ENCODE measurements at places on chromosomes 4 and X. TPM values are rescaled to one million over a fixed set of nuclear protein-coding genes. Genes with fewer than 3 reads are reported as not detected.

Gene XPNPEP2
- total RNA-seq: 0.11 TPM

DNA sequence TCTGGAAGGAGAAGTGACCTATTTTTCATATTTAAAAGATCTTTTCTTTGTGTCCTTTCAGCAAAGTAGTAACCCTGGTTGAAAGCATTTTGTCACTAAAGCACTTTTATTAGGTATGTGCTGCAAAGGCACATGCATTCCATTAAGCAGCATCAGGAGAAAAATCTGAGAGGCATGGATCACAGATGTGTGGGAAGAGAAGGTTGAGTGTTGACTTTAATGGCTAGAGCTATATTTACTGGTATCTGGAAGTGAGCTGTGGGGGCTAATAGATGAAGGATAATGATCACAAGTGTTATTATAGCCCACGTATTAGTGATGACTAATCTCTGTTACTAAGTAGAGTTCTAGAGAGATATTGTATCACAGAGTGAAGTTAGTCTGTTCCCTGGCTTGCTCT lies 1520.7 kb downstream of the ARAP2 start:
- H3K4me3 ChIP-seq: no peak overlapping the region
- H3K36me3 ChIP-seq: no peaks in the 10 kb centered on the region
- H3K27ac ChIP-seq: no peak overlapping the region
- H3K27me3 ChIP-seq: no peaks in the 10 kb centered on the region

- no peaks in the 10 kb centered on the region for H3K36me3 ChIP-seq
- peaks cover 6% of the 10 kb centered on the region for H3K4me1 ChIP-seq
- DNase-seq: no peak
- peaks cover 18% of the 10 kb centered on the region for H3K27me3 ChIP-seq
- no peak overlapping the region for H3K4me3 ChIP-seq
- H3K27ac ChIP-seq: no peak overlapping the region
Observed at GRCh38 chr4:634599-634985, 9.2 kb downstream of the PDE6B start.

DNA sequence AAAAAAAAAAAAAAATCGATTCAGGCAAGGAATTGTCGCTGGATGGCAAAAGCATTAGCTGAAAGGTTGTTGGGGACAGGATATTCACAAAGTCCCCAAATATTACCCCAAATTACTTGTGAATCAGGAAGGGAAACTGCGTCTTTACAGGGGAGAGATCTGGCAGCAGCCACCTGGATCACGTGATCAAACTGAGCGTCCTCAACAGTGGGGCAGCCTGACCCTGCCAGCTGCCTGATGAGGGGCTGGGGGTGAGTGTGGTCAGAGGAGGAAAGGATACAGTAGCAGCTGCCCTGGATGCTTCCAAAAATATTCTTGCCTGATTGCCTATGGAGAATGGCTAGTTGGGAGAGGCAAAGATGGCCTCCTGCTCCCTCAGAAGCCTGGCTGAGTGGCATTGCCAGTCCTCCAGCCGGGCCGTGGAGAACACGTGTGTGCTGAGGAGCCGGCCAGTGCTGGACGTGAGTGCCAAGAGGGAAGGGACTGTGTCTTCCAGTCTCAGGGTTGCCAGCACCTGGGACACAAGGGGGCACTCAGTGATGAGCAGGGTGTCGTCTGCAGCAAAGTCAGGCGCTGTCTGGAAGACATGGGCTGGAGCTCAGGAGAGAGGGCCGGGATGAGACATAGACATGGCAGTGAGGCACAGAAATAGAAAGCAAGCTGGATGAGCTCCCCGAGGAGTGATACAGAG lies 3.0 kb upstream of the LAGE3 start:
- DNase-seq: no peak
- H3K36me3 ChIP-seq: peaks cover 1% of the 10 kb centered on the region
- H3K27ac ChIP-seq: peak overlapping the region; percentile 8
- H3K27me3 ChIP-seq: no peaks in the 10 kb centered on the region

Gene POU4F2
- total RNA-seq: 0.17 TPM

GRCh38 chrX:40018041-40018440 lies 79.7 kb downstream of the BCOR start:
- H3K27ac ChIP-seq: no peak overlapping the region
- no peaks in the 10 kb centered on the region for H3K27me3 ChIP-seq
- DNase-seq: no peak
- H3K36me3 ChIP-seq: no peaks in the 10 kb centered on the region
- no peak overlapping the region for H3K4me3 ChIP-seq

GRCh38 chr4:24236532-24236931 lies 346.7 kb upstream of the PPARGC1A start:
- H3K4me1 ChIP-seq: peaks cover 4% of the 10 kb centered on the region
- H3K27ac ChIP-seq: no peak overlapping the region
- DNase-seq: no peak
- no peaks in the 10 kb centered on the region for H3K36me3 ChIP-seq
- no peak overlapping the region for H3K4me3 ChIP-seq
- no peaks in the 10 kb centered on the region for H3K27me3 ChIP-seq

Gene COL4A5
- 276 TPM for total RNA-seq

DNA sequence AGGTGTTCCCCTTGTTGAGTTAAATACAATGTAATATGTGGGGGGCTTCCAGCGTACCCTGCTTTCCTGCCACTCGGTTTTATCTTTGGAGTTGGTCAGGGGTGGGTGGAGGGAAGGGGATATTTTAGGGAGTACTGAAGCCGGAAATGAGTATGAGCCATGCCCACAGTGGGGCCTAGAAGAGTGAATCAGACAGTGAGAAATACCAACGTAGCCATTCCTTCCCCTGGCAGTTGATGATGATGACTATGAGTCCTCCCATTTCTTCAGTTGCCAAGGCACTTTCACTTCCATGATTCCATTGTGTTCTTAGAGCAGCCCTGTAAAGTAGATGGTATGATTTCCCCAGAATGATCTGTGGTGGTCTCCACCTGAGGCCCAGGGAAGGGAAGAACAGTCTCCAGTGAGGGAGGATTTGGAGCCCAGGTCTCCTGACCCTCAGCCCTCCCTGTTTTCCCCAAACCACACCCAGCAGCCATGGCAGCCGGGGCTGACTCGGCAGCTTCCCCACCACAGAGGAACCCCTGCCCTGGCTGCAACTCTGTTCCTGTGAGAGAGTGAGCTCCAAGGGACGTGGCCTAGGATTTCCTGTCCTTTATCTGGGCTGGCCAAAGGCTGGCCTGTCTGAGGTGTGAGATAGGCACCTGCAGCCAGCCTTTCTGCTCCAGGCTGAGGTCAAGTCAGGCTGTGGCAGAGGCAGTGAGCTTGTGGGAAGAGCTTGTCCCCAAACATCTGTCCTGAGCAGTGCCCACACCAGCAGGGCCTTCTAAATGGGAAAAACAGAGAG lies 52.7 kb downstream of the STARD8 start:
- H3K27me3 ChIP-seq: peaks cover 5% of the 10 kb centered on the region
- H3K36me3 ChIP-seq: no peaks in the 10 kb centered on the region
- no peak overlapping the region for H3K4me3 ChIP-seq
- H3K4me1 ChIP-seq: peaks cover 15% of the 10 kb centered on the region
- no peak overlapping the region for H3K27ac ChIP-seq

DNA sequence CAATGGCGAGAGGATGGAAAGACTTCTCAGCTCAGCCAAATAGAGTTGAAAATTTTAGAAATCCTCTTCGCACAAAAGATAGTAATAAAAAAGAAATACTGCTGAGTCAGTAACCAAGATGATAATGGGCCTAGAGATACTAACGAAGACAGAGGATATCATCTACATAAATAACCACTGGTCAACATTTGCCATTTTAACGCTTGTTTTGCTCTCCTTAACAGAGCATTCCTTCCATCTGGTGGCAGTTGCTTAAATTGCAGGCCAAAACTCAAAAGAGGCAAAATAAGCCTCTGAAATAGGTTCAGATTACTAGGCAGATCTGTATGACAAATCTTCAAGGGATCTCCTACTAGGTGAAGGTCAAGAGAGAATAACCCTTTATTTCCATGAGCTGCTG lies 51.7 kb upstream of the MCF2 start:
- DNase-seq: no peak
- no peak overlapping the region for H3K4me3 ChIP-seq
- H3K36me3 ChIP-seq: peaks cover 23% of the 10 kb centered on the region
- H3K4me1 ChIP-seq: no peaks in the 10 kb centered on the region
- H3K27me3 ChIP-seq: no peaks in the 10 kb centered on the region

Gene DUX4
- total RNA-seq: not detected

GRCh38 chr4:44313702-44314101 lies 134.9 kb downstream of the KCTD8 start:
- no peak overlapping the region for H3K27ac ChIP-seq
- H3K27me3 ChIP-seq: no peaks in the 10 kb centered on the region
- no peaks in the 10 kb centered on the region for H3K36me3 ChIP-seq
- no peak overlapping the region for H3K4me3 ChIP-seq
- peaks cover 3% of the 10 kb centered on the region for H3K4me1 ChIP-seq
- no peak for DNase-seq

DNA sequence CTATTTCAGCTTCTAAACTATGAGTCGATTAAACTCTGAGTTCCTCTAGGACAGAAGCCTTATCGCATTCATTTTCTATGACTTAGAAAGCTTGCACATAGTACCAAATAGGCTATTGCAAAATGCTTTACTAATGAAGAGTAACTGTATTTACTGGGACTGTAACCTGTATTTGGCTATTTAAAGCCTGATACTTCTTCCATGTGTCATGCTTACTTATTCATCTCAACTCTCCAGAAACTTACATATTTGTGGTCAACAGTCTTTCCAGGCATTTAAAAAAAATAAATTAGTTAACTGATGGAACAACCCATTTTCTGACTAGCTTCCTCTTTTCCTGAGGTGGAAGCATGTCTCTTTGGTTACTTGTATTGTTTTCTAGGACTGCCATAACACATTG lies 467.9 kb downstream of the PCDH11X start:
- no peak for DNase-seq
- H3K27ac ChIP-seq: no peak overlapping the region
- no peaks in the 10 kb centered on the region for H3K36me3 ChIP-seq
- no peak overlapping the region for H3K4me3 ChIP-seq

GRCh38 chr4:11418610-11419009 lies 10.1 kb downstream of the HS3ST1 start:
- H3K27me3 ChIP-seq: peaks cover 18% of the 10 kb centered on the region
- peaks cover 25% of the 10 kb centered on the region for H3K4me1 ChIP-seq

GRCh38 chrX:153601511-153602110 lies 2.7 kb upstream of the CCNQ start:
- H3K27ac ChIP-seq: no peak overlapping the region
- H3K27me3 ChIP-seq: peaks cover 7% of the 10 kb centered on the region
- H3K4me1 ChIP-seq: peaks cover 8% of the 10 kb centered on the region
- peak overlapping the region; percentile 21 for H3K4me3 ChIP-seq
- no peak for DNase-seq

- no peaks in the 10 kb centered on the region for H3K36me3 ChIP-seq
- no peaks in the 10 kb centered on the region for H3K27me3 ChIP-seq
- H3K4me1 ChIP-seq: no peaks in the 10 kb centered on the region
- no peak overlapping the region for H3K27ac ChIP-seq
- no peak for DNase-seq
Observed at GRCh38 chr4:174538123-174538875, 16.0 kb upstream of the HPGD start.

DNA sequence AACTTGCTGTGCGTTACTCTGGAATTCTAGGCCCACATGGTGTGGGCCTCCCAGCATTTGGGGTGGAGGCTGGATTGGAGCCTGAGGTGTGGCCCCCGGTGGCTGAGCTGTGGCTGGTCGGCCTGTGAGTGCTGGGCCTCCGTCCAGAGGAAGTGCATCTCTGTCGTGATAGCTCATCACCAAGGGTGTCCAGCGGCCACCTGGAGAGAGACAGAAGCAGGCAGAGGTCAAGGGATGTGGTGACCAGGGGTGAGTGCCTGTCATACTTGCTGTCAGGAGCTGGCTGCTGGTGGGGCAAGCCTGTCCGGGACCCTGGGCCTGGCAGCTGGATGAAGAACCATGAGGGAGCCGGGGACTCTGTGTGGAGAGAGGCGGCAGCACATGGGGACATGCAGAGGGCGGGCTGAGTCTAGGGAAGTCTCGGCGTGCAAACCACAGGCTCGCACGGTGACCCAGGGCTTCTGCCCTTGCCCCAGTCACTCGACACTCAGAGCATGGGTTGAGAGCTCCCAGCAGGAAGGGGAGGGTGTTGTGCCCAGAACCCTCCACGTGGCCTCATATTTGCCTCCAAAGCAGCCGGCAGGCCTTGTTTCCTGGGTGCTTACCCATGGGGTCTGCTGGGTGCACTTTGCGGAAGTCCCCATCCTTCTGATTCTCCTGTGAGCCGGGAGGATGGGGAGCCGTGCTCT lies 6.2 kb downstream of the SORCS2 start:
- H3K4me3 ChIP-seq: no peak overlapping the region
- H3K27me3 ChIP-seq: peaks cover 65% of the 10 kb centered on the region
- H3K36me3 ChIP-seq: no peaks in the 10 kb centered on the region
- H3K27ac ChIP-seq: no peak overlapping the region
- H3K4me1 ChIP-seq: peaks cover 5% of the 10 kb centered on the region

DNA sequence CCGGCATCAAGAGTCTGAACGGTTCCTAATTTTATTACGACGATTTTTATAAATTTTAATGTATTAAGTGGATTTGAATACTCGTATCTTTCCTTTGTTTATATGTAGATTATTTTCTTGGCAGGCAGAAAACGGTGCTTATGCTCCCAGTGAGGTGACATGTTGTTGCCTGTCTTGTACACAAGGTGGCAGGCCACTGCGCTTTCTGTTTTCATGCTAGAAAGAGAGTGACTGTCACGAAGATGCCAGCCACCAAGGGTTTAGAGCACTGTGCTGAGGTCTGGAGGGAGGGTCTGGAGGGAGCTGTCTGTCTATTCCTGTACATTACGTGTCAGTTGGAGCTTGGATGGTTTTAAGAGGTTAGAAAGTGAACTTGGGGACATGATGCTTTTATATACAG lies 87.7 kb downstream of the SHROOM2 start:
- peaks cover 8% of the 10 kb centered on the region for H3K36me3 ChIP-seq
- H3K4me1 ChIP-seq: peaks cover 4% of the 10 kb centered on the region
- H3K27ac ChIP-seq: no peak overlapping the region

DNA sequence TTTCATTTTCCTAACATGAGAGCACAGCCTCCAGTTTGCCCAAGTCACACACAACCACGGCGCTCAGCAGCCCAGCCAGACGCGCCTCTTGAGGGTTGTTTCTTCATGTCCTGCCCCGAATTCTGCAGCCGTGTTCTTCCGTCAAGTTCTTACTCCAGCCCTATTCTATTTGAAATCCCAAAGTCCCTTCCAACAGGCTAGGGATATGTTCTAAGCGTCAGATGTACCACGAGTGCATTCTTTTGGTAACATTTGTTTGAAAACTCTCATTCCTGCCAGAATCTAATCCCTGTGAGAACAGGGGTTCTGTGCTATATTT lies 23.1 kb downstream of the ACSL1 start:
- H3K4me3 ChIP-seq: no peak overlapping the region
- peaks cover 1% of the 10 kb centered on the region for H3K4me1 ChIP-seq

DNA sequence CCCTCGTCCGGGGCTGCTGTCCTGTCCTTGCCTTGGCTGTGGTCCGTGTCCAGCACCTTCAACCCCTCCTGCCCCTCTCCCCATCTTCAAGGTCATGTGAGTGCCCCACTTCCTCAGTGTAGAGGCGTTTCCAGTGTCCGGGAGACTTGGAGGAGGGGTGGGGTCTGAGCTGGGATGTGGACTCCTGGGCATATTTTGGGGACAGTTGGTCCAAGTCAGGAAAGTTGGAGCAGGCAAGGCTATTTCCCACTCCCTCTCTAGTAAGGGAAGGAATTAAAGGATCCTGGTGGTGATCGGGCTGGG lies 3.0 kb downstream of the PCGF3 start:
- peaks cover 22% of the 10 kb centered on the region for H3K36me3 ChIP-seq
- H3K27ac ChIP-seq: peak overlapping the region; percentile 64
- no peaks in the 10 kb centered on the region for H3K27me3 ChIP-seq
- H3K4me1 ChIP-seq: peaks cover 16% of the 10 kb centered on the region
- peak overlapping the region; percentile 50 for H3K4me3 ChIP-seq

GRCh38 chr4:180766045-180766444 lies 1477.2 kb upstream of the TENM3 start:
- H3K4me1 ChIP-seq: peaks cover 29% of the 10 kb centered on the region
- no peaks in the 10 kb centered on the region for H3K36me3 ChIP-seq
- H3K27ac ChIP-seq: no peak overlapping the region
- H3K27me3 ChIP-seq: no peaks in the 10 kb centered on the region
- no peak for DNase-seq
